ENCODE measurements at places on chromosomes 7 and 10.
A peak's percentile ranks its signal among the peaks of the same experiment; 100 is the strongest.

- DNase-seq, result no peak
Measured at GRCh38 chr10:71006506-71006905, 118.1 kb upstream of the PCBD1 start.

GRCh38 chr10:123007558-123008354, 839 bp downstream of the IKZF5 start:
- DNase-seq, result no peak

DNA sequence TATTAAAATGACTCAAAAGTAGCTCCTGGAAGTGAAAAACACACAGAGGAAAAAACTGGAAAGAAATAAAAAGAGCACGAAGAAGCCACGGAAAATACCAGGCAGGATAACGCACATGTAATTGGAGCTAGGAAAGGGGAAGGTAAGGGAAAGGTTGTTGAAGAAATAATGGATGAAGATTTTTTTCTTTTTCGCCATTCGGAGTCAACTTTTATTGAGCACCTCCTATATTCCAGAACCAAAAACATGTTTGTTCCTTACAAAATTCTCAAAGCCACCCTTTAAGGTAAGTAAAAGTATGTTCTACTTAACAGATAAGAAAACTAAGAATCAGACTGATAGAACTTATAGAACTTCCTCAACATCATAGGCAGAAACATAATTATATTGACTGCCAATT, 32.8 kb upstream of the PTPRN2 start:
- no peak for DNase-seq

DNA sequence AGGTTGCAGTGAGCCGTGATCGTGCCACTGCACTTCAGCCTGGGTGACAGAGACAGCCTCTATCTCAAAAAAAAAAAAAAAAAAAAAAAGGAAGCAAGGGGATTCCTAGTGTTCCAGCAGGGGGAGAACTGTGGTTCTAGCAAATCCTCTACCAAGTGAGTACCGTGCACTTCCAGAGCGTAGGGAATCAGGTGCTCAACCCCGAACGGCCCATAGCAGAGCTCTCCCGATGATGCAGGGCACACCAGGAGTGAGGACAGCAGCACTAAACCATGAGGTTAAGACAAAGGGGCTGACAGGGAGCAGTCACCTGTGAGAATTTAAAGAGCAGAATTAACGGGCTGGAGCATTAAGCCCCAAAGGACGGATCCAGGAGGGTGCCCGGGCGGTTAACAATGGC, 173.6 kb downstream of the PTPRN2 start:
- DNase-seq, result no peak

- DNase-seq, result no peak
Measured at GRCh38 chr10:101028446-101029337, 2.2 kb downstream of the PDZD7 start.

GRCh38 chr10:124724279-124725027, 19.7 kb downstream of the FAM53B start:
- no peak for DNase-seq

DNA sequence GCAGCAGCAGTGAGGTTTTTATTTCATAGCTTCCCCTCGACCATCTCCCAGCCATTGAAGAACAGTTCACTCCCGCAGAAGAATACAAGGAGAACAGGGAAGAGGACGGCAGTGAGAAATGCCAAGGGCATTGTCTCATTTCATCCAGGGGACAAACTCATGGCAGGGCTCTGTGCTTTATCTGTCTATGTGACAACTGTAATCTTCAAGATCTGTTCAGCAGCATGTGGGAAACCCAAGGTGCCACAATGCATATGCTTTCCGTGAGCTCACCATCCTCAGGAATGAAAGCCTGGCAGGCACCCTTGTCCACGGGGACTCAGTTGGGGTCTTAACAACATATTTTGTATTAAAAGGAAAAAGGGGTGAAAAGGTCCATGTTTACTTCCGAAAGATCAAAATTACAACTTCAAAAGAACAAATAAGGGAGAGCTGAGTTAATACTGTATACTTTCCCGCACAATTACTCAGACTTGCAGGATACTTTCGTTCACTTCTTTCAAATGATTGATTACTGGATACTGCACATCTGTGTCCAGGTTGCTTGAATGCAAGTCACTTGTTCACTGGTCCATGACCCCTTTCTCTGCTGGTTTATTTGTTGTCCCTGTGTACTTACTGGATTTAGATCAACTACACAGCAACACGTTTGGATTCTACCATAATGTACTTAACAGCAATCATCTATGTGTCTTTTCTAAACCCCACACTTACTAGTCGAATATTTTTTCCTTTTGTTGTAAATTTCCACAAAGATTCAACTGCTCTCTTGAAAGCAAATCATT, 90.1 kb upstream of the ATP6V0A4 start:
- DNase-seq, result no peak

- DNase-seq, result no peak
Measured at GRCh38 chr10:71072823-71073210, 139.6 kb upstream of the UNC5B start.

GRCh38 chr10:118254654-118255053, 87.5 kb downstream of the FAM204A start:
- DNase-seq, result no peak

- DNase-seq, result no peak
Measured at GRCh38 chr10:123404357-123404756, 250.2 kb downstream of the BUB3 start.

DNA sequence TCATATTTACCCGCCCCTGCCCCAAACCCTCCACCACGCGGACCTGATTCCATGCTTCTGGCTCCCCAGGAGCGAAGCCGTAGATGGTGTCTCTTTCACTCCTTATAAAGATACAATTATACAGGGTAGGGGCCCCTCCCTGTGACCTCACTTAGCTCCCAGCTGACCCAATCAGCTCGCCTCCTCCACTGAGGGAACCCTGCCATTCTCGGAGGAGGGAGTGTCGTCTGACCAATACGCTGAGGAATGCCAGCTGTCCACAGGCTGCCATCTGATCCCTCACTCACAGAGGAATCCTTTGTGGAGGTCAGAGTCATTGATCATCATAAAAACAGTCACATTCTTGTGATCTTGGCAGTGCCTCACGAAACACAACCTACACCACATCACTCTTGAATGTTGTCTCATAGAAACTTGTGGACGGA, 67.5 kb upstream of the INSIG1 start:
- DNase-seq, result no peak

GRCh38 chr10:16788125-16788524, 29.1 kb downstream of the RSU1 start:
- DNase-seq, result no peak

DNA sequence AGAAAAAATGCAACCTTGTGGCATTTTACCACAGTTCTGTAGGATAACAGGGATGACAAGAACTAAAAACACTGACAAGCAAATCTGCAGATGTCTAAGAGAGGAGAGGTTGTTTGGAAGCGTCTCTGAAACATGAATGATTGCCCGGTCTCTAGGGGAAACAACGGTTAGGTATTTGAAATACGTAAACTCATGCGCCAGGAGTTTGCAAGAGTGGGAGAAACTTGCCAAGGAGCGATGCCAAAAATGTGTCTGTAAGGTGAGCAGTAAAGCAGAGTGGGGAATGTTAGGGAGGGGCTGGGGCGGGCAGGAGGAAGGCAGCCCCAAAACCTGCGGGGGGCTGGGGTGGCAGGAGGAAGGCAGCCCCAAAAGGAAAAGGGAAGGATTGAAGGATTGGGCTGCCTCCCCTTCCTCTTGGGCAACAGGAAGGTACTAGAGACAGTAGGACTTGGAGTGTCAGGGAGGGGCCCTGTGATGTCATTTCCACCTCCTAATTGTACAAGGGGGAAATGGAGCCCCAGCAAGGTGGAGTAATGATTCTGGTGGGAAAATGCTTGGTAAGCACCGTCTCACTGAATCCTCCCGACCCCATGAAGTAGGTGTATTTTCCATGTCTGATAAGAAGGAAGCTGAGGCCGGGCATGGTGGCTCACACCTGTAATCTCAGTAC, 33.2 kb upstream of the PLEKHA1 start:
- DNase-seq, result no peak

DNA sequence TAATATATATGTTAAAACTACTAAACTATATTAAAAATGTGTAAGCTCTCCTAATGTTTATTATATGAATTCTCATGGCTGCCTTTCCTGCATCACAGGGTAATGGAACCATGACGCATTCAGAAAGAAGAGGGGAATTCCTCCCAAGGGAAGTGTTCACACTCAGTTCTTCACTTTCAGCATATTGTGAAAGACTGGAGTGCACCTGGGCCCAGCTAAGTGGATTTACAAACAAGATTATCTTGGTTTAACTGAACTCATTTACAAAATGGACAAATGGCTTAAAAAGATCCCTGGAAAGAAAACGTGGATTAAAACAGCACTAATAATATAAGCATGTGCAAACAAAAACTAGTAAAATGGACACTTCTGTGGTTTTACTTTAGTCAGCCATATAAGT, 149.8 kb downstream of the DOCK4 start:
- DNase-seq, result no peak

DNA sequence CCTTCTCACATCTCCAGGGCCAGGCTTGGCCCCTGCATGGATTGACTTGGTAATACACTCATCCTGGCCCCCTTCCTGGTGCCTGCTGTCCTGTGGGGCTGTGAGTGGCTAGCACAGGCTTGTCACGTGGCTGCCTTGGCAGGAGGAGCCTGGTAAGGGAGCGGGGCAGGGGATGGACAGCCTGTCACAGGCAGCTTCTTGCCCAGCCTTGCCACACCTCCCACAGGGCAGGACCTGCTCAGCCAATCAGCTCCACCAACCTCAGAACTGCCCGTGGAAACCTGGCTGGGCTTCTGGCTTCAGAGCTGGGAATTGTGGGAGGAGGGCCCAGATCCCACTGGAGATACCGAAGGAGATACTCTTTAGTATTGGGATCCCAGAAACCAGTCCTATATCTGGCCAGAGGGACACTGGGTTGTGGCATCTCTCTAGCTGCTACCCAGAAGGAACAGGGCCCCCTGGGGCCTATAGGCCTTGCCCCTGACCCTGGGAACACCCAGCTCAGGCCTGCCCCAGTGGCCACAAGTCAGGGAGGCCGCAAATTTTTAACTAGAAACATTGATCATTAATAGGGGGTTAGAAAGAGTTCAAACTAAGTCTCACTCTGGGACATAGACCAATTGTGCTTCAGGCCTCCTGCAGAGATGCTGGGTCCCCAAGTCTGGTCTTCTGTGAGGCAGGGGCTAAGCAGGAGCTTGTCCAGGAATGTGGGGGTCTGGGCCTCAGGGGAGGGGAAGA, at the start of gene HOGA1:
HOGA1 (plus strand) TSS at position 330 of the 738 bp plus-strand sequence; CDS start at position 645, 315 bp downstream.
- DNase-seq, result peak; percentile 97

GRCh38 chr10:44153918-44154670, 230.8 kb downstream of the CXCL12 start:
- DNase-seq, result no peak

- no peak for DNase-seq
Measured at GRCh38 chr7:111438369-111439289, 123.7 kb downstream of the IMMP2L start.

DNA sequence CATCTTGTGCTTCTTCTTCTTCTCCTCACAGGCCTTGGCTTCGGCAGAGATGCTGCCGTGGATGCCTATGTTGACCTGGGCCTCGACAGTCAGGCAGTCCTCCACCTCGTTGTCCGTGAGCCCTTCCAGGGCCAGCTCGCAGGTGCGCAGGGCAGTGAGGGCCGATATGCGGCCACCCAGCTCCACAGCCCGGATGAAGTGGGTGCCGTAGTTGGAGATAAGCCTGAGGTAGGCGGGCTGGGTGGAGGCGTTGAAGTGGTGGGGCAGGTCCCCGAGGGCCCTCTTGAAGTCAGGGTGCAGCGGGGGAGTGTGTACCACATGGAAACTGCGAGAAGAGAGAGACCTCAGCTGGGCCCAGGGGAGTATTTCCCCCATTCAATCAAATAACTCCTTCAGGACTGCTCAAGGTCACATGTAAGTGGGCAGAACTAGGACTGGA, 3.7 kb downstream of the PRF1 start:
- DNase-seq, result no peak

DNA sequence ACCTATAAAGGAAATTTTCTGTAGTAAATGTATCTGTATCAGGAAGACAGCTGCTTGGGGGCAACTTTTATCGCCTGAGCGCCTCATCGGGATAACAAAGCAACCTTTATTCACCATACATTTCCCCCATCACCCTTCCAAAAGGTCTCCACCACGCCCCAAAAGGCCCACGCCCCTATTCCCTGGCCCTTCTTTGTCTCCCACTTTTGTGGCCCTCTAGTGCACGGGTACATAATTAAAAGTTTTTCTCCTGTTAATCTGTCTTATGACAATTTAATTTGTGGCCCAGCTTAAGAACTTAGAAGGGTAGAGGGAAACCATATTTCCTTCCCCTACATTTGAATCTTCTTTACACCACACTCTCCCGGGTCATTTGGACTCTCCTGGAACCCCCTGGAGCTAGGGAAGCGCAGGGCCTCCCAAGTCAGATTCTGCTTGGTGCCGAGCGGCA, 625 bp downstream of the RP9 start:
- no peak for DNase-seq

DNA sequence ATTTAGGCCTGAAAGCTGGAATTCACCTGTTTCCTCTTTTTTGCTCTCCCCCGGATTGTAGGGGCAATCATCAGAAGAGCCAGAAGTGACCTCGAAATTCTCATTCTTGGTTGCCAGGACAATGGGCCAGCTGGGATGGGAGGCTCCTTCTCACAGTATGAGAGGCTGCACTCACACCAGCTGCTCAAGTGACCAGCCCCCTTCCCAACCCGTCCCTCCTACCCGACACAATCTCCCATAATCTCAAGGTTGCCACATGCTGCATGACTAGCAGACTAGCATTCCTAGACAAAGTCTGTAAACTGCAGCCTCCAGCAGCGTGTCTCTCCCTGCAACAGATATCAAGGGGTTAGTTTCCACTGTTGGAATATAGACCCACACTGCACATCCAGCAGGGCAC, 110.3 kb downstream of the C1GALT1 start:
- no peak for DNase-seq

GRCh38 chr10:51620131-51620530, 79.3 kb downstream of the CSTF2T start:
- no peak for DNase-seq

DNA sequence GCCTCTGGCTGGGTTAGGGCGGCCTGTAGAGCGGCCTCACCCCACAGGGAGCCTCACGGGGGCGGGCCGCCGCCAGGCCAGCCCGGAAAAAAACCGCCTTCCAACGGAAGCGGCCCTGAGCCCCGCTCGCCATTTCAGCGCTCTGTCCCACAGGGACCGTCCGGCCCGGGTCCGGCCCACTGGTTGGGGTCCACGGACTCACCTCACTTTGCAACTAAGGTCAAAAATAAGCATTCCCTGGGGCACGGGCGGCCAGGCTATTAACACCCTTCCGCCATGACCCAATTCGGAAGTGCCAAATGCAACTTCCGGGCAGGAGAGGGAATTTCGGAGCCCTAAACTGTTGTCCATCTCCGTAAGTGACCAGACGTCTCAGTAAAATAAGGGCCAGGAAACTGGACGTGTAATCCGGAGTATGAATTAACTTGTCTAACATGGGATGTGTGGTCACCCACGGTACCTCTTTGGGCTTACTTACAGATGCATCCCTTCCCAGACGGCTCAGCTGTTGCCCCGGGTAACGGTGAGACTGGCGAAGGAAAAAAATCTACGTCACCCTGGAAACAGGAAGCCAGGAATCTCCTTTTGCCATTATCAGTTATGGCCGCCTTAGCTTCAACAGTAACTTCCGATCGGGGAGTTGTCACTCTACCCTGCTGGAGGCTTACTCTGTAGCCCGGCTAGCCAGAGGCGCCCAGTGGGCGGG, at the start of gene BBIP1:
BBIP1 (minus strand) TSS at position 538 of the 706 bp plus-strand sequence. CDS start 1,023 bp downstream, outside the sequence.
- DNase-seq, result peak; percentile 99

All from LNCaP clone FGC (cell line).